Cardiac muscle cell (in vitro differentiated cells and primary cell): ENCODE measurements at places on chromosomes 3 and 15.

DNA sequence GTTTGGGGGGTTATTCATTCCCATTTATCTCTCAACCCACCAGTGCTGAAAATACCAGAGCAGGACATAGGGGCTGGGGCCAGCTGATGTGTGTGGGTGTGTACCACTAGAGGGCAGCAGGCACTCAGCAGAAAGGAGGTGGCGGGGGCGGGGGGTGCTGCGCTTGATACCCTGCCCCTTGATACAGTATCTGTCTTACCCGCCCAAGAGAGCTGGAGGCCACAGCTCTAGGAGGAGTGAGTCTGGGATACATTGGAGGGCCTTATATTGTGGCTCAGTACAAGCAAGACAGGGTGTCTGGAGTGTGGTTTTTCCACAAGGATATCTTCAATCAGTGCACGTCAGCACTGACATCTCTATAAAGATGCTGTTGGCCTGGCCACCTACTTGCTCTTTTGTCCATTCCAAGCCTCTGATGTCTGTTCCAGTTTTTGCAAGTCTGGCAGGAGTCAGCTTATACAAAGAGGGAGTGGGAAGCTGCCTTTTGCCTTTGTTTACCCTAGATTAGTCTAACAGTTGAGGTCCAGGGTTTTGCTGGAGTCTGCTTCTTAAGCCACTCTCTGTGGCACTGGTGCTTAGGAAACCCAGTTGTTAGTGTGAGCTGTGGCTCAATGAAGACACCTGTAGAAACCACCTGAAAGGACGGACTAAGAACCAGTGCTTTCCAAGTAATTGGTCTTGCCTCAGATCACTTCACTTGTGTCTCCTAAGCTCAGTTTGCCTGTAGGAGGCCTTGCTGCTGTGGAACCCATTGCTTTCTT lies 1.5 kb upstream of the RBM15B start:
- DNase-seq, result peak; percentile 65

DNA sequence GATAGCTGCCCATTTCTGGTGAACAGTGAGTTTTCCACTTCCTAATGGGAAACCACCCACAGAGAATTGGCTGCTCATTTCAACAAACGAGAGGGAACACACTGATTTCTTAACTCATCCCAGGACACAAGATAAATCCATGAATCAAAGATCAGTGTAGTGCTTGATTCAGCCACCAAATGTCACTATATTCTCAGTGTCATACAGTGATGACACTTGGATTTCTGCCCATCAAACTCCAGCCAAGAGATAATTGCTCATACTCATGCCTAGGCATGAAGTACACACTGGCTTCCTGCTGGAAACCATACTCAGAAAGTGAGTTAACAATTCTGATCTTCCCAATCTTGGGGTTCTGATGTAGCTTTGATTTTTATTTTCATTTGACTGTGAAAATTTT lies 35.4 kb upstream of the GRM7 start:
- DNase-seq, result no peak

GRCh38 chr15:47724346-47724745 lies 7.0 kb downstream of the SEMA6D start:
- no peak for DNase-seq

DNA sequence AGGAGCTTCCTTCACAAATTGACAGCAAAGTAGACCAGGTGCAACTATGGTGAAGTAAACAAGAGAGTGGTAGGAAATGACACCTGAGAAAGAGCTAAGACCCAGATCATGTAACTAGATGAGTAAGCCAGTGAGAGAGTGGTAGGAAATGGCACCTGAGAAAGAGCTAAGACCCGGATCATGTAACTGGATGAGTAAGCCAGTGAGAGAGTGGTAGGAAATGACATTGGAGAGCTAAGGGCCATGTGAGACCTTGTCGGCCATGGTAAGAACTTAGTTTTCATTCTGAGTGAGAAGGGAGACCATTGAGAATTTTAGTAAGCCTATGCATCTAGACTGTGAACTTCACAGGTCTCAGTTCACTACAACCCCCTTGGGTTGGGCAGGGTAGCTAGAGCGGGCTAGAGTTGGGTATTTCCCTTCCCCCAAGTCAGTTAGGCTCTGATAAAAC lies 5.4 kb upstream of the SENP7 start:
- no peak for DNase-seq

DNA sequence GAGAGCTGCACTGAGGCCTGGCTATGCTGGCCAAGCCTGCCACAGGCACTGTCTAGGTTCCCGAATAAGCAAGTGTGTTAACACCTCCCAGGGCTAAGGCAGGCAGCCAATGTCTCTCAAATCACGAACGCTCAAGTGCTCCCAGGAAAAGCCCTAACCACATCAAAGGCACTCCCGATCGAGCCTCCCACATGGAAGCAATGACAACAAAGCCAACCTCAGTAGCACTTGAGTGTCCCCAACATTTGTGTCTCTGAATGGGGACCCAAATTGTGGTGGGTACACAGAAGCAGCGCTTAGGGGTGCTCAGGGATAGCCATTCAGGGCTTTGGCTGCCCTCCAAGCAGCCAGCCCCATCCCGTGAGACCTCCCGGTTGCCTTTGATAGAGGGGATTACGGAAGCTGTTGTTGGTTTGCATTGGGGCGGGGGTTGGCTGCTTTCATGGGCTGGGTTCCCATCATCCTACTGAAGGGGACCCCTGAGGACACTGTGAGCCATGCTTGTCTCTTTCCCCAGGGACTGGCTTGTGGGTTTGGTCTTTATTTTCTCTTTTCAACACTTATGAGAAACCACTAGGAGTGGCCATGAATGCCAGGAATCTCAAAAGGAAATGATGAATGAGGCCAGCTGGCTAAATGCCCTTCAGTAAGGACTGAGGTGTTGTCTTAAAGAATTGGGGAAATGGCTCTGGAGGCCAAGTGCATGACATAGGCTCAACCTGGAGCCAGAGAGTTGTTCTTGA lies 234.1 kb upstream of the FEZF2 start:
- DNase-seq, result no peak

GRCh38 chr15:94235646-94236045 lies 4.3 kb downstream of the MCTP2 start:
- no peak for DNase-seq

DNA sequence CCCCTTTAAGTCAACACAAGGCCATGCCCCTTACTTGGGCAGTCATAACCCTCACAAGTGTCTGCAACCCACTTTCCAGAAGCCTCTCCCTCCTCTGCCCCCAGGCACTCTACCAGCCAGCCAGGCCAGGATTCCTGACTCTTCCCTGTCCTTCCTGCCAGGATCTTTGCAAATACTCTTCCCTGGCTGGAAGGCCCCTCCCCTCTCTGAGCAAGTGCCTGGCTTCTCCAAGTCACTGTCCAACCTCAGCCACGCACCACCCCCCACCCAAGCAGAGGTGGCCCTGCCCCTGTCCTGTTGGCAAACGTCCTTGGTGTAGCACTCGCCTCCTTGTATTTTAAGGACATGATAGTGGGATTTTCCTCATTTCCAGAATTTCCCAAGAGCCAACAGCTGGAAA lies 54.7 kb upstream of the USP3 start:
- peak; percentile 15 for DNase-seq

DNA sequence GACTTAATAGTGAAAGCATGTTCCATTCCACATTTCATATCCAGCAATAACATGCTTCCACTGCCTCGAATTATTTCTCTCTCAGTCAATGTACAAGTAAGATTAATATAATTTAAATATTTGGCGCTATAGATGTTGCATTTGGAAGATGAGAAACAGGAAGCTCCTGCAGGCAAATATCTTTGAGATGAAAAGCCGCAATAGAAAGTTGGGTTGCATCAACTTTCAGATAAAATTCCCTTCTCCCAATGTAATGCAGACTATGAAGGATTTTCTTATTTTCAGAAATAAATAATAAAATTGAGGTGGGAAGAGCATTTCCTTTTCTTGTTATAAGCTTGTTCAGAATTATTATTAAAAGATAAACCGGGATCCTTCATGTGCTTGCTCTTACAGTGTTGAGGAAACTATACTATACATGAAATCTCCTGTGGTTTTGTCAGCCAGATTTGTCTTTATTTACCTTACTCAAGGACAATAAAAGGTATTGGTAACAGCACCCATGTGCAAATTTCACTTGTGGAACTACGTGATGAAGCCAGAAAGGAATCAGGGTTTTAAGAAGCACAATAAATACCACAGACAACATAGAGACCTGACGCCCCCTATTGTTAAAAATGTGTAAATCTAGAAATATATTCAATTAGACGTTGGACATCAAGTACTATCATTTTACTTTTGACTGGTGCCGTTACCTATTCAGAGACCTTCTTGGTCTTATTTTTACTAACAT lies 307.0 kb downstream of the ARPP21 start:
- peak; percentile 50 for DNase-seq

DNA sequence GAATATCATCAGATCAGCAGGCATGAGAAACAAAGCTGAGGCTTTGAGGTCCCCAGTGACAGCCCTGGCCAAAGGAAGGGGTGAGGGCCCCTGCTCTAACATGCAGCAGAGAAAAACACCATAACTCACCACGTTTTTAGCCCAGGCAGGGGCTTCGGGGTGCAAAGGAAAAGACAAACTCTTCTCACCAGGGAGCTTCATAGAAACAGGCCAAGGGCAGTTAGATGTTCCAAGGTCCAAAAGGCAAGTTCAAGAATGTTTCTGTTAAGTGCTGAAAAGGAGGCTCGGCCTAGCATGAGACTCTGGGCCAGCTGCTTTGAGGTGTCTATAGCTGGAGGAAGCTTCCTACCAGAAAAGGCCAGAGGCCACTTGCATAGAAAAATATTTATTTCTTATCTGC lies 608.4 kb upstream of the CFAP20DC start:
- DNase-seq, result no peak

- no peak for DNase-seq
These were observed 41.6 kb downstream of the PARP15 start for GRCh38 chr3:122619040-122619439.

DNA sequence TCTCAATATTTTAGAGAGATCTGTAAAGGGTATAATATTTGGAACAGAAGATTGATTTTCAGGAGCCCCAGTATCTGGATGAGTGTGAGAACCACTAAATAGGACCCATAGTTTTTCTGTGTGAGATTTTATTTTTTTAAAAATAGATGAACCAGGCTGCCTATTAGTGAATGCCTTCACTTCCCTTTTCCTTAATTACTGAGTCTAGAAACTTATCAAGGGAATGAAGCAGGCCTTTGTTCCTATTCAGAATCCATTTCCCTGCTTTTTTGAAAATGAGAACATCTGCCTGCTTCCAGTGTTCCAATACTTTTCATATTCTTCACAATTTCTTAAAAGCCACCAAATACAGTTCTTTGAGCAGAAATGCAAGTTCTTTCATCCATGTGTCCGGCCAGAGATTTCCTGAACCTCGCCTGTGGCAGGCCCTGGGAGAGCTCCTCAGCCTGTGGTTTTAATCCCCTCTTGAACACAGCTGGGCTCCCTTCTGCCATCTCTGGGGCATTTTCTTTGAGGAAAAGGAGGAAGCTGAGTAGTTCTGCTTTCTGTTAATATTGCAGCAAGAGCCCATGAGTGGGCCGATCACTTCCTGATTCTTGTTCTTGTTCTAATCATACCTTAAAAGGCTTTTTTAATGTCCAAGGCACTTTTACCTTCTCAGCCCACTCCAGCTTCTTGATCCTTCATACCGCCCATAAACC lies 4.7 kb downstream of the EHD4 start:
- DNase-seq, result peak; percentile 21

DNA sequence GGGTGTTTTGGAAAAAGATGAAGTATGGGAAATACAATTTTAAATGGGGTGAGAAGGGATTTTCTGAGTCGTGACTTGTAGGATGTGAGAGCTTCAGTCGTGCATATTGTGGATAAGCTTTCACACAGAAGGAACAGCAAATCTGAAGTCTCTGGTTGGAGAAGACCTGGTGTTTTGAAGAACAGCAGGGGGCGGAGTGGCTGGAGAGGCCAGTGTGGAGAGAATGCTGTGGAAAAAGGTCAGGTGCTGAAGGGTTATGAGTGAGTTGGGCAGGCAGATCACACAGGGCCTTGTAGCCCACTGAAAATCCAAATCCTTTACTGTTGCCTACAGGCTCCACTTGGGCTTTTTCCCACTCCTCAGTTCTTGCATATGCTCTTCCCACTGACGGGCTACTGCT lies 14.1 kb upstream of the SCAANT1 start:
- DNase-seq, result no peak

DNA sequence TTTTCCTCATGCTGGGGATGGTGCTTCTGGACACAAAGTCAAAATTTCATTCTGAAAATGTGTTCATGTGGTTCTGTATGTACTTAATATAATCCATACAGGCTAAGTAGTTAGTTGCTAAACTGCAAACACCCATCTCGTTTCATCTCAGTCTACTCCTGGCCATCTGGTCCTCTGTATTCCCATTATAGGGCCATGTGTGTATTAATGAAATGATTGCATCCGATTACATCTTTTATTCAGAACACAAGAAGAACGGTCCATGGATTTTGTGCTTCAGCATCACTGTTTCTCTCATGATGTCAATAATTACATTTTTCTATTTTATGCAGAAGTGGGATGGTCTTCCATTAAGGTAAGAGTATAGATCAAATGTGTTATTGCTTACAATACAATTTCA lies 6.1 kb upstream of the GJD2 start:
- DNase-seq, result no peak

DNA sequence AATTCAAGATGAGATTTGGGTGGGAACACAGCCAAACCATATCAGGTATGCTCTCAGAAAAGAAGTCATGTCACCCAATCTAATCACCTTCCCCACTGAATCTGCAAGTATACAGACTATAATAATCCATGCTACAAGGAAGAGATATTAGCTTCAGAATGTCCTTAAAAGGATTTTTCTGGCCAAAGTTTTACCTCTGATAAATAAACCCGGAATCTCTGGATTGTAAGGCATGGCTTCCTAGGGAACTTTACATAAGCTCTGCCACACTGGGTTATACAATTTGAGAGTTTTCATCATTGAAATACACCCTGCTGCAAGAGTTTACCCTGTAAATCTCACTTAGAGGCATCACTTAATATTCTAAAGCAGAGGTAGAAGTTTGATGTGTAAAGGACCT lies 330.5 kb upstream of the KCNMB2 start:
- no peak for DNase-seq

GRCh38 chr15:94674296-94674695 lies 442.9 kb downstream of the MCTP2 start:
- DNase-seq, result peak; percentile 1

DNA sequence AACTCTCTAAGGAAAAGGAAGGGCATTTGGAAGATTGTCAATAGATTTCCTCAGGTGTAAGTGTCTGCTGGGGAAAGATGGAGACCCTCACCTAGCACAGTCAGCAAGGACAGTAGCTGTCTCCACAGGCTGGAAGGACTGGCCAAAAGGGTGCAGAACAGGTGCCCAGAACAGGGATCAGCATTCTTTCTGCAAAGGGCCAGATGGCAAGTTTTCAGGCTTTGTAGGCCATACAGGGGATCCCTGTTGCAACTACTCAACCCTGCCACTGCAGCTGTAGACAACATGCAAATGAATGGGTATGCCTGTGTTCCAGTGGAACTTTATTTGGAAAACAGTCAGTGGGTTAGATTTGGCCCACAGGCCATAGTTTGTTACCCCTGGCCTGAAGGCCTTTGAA lies 8.1 kb downstream of the AGBL1 start:
- no peak for DNase-seq

- no peak for DNase-seq
These were observed 11.9 kb downstream of the RTP3 start for GRCh38 chr3:46509661-46510187.
